ENCODE measurements at places on chromosomes 3 and 15. TPM values are rescaled to one million over a fixed set of nuclear protein-coding genes. Genes with fewer than 3 reads are reported as not detected.
A peak's percentile ranks its signal among the peaks of the same experiment; 100 is the strongest.

Gene MCTP2
- 16.6 TPM for total RNA-seq

Gene SLC51B
- total RNA-seq: 1.4 TPM

Gene NR1I2
- total RNA-seq: not detected

Gene PLD1
- 60.6 TPM for total RNA-seq

Gene IQGAP1
- 171 TPM for total RNA-seq

- no peak for DNase-seq
Measured at GRCh38 chr3:172568701-172569100, 45.5 kb upstream of the TNFSF10 start.

- DNase-seq: no peak
Measured at GRCh38 chr3:42529468-42529867, 27.0 kb downstream of the VIPR1 start.

DNA sequence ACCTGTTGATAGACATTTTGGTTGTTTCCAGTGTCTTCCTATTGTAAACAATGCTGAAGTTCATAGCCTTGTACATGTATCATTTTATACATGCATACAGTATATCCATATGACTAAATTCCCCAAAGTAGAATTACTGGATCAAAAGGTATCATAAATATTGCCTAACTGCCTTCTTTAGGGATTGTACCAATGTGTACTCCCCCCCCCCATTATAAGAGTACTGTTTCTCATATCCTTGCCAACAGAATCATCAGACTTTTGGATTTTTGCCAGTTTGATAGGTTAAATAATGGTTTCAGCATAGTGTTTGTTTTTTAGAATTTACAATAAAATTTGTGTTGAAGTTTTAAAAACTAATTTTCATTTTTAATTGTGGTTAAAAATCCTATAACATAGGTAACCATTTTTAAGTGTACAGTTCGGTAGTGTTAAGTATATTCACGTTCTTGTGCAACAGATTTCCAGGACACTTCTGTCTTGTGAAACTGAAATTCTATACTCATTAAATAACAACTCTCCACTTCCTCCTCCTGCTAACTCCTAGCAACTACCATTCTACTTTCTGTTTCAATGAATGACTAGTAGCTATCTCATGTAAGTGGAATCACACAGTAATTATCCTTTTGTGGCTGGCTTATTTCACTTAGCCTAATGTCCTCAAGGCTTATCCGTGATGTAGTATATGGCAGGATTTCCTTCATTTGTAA, 30.8 kb upstream of the MAP3K13 start:
- DNase-seq: no peak

GRCh38 chr3:114338651-114339357, 45.0 kb downstream of the TIGIT start:
- no peak for DNase-seq

GRCh38 chr15:62603742-62604141, 438.7 kb upstream of the C2CD4B start:
- no peak for DNase-seq

DNA sequence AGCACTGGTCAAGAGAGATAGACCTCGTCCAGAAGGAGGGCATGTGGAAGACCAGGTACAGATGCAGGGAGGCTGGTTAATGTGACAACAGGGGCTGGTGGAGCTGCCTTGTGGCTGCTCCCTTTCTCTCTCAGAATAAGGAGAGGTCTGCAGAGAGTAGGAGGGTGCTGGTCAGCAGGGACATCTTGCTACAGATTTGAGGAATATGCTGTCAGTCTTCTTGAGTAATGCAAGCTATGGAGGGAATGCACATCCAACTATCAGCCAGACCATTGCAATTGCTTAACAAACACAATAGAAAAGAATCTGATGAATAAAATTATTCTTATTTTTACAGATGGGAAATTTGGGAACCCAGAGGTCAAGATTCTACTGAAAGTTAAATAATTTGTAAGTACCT, 20.3 kb upstream of the SIAH2 start:
- DNase-seq: no peak

DNA sequence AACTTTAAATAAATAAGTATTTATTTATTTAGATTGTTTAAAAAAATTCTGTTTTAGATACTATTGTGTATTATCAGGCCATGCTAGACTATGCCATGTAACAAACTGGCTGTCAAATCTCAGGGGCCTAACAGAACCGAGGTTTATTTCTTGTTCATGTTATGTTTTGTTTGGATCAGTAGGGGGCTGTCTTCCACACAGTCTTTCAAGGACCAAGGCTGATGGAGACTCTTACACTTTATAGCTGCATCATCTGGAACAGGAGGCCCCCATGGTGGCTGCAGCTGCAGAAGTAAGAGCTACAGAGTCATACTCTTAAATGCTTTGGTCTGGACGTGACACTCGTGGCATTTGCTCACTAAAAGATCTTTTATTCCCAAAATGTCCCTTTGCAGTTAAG, 33.0 kb upstream of the ARL14 start:
- peak; percentile 18 for DNase-seq

- DNase-seq: no peak
Measured at GRCh38 chr15:90038632-90039095, 37.5 kb downstream of the ZNF710 start.

Data from tongue (tissue), 3 donors.